Activated naive CD4-positive, alpha-beta T cell treated with anti-CD3 and anti-CD28 coated beads, Interleukin-2, amount 50 U/mL, for 72 hours (primary cell): ENCODE measurements at places on chromosomes 11 and 22.

DNA sequence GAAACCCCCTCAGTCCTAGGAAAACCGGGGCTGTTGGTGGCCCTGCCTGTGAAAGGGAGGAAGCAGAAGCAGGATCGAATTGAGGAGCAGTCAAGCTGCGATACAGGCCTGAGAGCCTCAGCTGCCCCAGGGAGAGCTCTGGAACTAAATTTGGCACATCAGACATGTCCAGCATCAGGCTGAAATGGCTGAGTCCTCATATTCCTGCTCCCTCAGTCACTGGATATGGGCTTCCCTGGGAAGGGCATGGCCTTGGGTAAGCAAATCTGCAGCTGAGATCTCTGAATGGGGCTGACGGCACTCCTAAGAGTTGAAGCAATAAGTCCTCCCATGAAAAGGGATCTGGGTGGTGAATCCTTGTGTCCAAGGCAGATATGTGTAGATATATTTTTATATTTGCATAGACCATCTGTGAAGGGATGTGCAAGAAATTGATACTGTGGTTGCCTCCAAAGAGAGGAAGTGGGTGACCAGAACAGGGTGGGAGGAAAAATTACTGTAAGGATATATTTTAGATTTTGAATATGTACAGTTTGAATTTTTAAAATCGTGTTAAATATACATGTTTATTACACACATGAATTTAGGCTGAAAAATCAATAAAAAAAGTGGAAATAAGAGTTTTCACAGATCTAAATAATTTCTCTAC, 45.5 kb downstream of the APIP start:
- no peak for DNase-seq

DNA sequence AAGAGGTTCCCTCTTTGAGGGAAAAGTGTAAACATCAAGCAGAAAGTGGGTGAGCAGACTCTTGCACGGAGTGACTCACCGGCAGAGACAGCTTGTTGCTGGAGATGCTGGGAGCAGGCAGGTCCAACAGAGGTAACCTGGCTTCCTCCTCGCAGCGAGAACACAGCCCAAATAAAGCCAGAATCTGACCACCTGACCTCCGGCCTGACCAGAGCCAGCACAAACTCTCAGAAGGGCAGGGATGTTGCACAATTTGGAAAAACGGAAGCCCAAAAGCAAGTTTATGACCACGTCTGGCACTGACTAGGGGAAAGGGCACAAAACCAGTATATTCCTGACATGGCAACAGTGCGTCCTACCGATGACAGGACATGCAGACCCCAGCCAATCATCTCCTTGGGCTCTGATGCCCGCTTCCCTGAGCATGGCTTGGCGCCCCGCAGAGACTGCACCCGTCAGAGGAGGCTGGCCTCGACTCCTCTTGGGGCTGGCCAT, 5.4 kb downstream of the SMCO4 start:
- no peak for DNase-seq

DNA sequence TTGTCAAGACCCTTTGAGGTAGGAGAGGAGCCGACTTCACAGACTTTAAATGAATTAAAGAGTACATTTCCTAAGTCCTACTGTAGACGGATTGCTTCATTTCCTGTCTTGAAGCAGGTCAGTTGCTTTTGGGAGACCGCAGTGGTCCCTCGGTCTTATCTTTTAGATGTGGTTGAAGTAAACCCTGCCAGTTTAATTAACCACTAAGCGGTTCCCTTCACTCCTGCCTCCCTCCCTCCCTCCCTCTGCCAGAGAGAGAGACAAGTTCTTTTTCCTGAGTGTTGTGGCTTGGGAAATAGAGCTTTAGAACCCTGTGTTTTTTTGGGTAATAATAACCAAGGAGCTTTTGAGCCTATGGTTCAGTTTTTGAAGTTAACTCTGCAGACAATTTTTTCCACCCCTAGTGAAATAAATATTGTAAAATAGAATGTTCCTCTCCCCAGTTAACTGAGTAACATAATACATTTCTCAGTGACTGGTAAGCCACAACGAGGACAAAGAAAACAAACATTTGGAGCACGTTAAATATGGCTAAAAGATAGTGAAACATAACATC, 147.5 kb downstream of the LDLRAD3 start:
- DNase-seq: no peak

DNA sequence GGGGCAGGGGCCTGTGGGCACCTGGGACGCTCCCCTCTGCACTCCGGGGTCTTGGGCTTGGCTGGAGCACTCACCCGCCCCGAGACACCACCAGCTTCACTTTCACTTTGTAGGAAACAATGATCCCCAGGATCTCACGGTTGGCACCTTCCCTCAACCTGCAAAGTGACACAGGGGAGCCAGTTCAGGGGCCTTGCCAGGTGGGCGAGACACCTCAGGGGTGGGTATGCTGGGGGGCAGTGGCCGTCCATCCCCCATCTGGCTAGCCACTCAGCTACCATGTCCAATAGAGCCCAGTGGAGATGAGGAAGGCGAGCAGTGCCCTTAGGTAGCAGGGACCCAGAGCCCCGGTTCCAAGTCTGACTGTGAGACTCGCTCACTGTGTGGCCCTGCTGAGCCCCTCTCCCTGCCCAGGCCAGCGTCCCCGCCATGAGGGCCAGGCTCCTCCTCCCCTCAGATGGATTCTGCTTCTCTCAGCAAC, 32.3 kb downstream of the TPBGL start:
- no peak for DNase-seq

- peak; percentile 33 for DNase-seq
Observed at GRCh38 chr11:134656861-134657540, 245.0 kb upstream of the B3GAT1 start.
